Neural progenitor cell (in vitro differentiated cells): ENCODE measurements at places on chromosomes 12 and 14. TPM values are rescaled to one million over a fixed set of nuclear protein-coding genes. Genes with fewer than 3 reads are reported as not detected.

The KRT6C gene
- total RNA-seq = not detected in 2 replicates

The NPFF gene
- total RNA-seq = not detected in 2 replicates

The FAIM2 gene
- 0.39 and 1.2 TPM in 2 replicates for total RNA-seq

The KLHL28 gene
- 14.8 and 21.8 TPM in 2 replicates for total RNA-seq

The ADGRD1 gene
- total RNA-seq = 0.40 TPM in 1 of 2 replicates, not detected in the other

The KRT4 gene
- total RNA-seq = not detected in 2 replicates

The KRT74 gene
- not detected in 2 replicates for total RNA-seq

The OVCH1 gene
- 0.06 TPM in 1 of 2 replicates, not detected in the other for total RNA-seq

The LRRK2 gene
- 0.03 and 0.11 TPM in 2 replicates for total RNA-seq

The LTB4R2 gene
- 1.8 and 9.0 TPM in 2 replicates for total RNA-seq

The TOMM20L gene
- not detected in 2 replicates for total RNA-seq

The KRT3 gene
- total RNA-seq = not detected in 2 replicates

The LPAR5 gene
- 0.04 and 0.22 TPM in 2 replicates for total RNA-seq

The CLEC4D gene
- 0.19 TPM in 2 replicates for total RNA-seq

- DNase-seq = no peak
Observed at GRCh38 chr14:89241257-89241656, 175.8 kb downstream of the FOXN3 start.

DNA sequence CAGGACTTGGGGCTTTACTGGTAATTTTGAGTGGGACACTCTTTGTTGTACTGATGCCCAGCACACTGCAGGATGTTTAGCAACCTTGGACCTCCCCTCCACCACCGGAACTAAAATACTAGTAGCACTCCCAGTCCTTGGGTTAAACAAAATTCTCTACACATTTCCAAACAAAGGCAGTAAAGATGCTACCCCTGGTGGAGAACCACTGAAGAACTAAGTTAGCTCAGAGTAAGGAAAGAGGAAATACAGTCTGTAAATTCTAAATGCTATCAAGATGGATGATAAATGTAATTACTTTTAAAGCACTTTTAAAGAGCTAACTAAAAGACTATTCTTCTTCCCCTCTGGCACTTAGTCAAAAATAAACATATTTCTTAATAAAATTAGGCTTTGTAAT is 64.1 kb downstream of the LRP6 start:
- no peak for DNase-seq

GRCh38 chr12:51817027-51817953 is 31.2 kb downstream of the FIGNL2 start:
- DNase-seq = no peak

DNA sequence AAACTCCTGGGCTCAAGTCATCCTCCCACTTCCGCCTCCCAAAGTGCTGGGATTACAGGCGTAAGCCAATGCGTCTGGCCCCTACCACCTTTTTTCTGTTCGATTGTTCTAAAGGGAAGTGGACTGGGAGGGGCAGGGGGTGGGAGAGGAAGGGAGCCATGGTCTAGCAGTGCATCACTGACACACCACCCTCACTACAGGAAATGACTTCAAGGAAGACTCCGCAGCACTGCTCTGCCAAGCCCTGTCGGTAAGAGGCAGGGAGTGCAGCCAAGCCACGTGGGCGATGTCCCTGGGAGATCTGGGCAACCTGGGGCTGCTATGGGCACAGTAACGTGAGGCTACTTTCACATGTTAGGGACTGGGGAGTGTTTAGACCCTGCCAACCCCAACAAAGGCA is 18.0 kb downstream of the LRRC74A start:
- DNase-seq = peak; percentile 18

DNA sequence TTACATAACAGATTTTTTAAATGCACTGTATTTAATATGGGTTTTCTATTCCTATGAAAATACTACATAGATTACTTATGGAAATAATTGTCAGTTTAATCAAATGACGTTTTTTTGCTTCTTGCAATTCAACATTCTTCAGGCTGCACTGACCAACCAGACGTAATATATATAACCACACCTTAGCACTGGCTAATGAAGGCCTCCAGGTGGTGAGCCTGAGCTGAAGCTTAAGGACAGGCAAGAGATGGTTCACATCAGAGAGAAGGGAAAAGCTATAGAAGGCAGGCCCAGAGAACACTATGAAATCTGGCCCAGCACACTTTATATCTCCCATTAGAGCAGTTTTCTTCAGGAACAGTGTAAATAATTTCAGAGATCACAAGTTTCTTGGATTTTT is 2.8 kb upstream of the MDGA2 start:
- no peak for DNase-seq

GRCh38 chr12:52241205-52241842 is 8.3 kb downstream of the KRT7 start:
- DNase-seq = no peak

DNA sequence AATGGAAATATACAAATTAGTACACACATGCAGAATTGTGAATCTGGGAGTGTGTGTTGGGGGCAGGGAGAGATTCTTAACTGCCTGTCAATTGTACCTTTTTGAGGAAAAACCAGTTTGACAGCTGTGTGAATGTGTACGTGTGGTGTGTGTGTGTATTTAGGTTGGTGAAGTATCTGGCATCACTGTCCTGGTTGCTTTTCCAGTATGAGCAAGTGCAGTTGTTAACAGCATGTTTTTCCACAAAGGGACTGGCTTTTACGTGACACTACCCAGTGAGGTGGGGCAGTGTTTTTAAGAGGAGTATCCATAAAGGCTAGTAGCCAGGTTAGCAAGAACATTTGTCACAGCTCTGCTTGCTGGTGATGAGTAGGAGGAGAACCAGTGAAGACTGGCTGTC is 56.1 kb downstream of the DAAM1 start:
- no peak for DNase-seq

DNA sequence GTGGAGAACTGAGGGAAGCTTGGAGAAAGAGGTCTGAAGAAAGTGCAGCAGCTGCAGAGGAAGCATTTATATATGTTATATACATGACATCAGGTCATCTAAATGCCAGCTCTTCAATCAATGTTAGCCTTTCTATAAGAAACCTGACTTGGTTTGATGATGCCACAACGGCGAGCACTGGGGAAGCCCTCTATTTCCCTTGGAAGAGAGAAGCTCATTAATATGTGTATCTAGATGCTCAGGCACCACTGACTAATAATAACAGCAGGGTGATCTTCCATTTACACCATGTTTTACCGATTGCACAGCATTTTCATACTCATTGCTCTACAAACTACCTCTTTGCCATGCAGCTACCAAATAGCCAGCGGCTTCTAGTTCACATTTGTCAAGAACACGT is 811 bp downstream of the ACYP1 start:
- DNase-seq = no peak

DNA sequence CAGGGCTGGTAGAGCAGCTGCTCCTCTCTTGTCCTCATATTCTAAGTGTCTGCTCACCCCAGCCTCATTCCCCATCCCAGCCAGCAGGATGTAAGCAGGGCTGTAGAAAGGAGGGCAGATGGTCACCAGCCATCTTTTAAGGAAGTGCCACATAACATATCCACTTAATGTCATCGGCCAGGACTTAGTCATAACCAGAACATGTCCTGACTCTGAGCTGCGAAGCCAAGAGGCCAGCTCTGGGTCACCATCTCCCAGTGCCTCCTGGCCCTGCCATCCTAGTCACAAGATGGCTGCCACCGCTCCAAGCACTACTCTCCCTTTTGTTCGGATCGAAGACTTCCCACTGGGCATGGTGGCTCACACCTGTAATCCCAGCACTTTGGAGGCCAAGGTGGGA is 123.9 kb downstream of the PLXNC1 start:
- DNase-seq = no peak

- DNase-seq = peak; percentile 59
Observed at GRCh38 chr14:68476212-68477109, 316.4 kb downstream of the ZFP36L1 start.

DNA sequence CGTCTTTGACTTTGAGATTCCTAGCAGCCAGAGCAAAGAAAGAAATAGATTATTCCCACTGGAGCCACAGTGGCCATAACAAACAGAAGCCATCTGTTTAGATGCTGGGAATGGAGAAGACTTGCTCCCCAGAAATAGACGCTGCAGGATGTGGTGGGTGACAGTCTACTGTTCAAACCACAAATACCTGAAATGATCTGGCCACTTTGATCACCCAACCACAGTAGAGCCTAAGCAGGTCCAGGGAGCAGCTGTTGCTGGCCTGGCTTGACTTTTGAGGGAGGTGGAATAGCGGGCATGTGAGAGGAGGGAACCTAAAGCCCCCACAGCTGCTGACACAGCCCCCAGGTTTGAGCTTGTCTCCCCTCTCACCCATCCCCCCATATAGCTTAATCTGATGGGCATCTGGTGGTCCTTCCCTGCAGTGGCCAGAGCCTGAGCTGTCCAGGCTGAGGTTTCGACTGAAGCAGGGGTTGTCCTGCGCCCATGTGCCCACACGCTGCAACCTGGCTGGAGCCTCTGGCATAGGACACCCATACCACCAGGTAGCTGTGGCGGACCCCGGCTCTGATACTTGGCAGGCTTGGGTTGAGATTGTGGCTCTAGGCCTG is 38.7 kb downstream of the SH2B3 start:
- DNase-seq = no peak

GRCh38 chr12:9264546-9264945 is 56.4 kb upstream of the PZP start:
- no peak for DNase-seq

DNA sequence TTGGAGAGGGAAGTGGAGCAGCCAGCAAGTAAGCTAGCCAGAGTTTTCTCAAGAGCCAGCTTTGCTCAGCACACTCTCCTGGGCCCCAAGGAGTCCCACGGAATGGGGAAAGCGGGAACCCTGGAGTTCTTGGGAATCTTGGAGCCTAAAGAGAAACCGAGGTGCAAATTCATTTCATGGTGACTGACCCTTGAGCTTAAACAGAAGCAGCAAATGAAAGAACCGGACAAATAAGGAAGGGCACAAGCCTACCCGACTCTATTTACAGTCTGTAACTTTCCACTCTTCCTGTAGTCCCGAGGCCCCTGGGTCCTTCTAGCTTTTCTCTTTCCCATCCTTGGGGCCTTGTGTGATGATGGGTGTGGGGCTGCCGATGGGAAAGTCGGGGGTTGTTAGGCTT is 18.1 kb upstream of the TIGAR start:
- DNase-seq = no peak

DNA sequence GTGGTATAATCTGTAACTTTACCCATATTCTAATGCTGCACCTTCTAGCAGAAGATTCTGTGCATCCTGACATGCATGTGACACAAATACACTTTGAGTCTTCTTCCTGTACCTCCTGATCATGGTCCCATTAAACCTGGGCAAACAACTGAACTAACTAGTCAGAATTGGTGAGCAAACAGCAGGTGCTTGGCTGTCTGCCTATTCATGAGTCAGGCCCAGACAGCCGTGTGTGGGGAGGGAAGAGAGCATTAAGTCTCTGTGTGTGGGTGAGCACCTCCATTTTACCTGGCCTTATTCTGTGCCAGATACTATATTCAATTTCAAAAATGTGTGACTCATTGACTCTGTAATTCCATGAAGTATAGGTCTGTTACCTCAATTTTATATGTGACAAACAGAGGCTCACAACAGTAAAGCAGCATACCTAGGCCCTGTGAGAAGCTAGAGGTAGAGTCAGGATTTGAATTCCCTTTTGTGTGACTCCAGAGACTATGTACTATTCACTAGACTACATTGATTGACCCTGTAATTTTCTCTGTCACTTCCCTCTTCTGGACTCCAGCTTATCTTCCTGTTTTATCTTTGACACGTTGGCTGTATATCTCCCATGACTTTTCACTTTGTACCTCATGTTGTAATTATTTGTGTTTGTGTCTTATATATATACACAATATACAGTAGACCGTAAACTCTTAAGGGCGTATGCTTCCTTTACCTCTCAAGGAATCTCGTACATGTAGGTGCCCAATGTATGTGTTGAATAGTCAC is 32.2 kb downstream of the SUSD6 start:
- no peak for DNase-seq

- DNase-seq = no peak
Observed at GRCh38 chr14:92441751-92442504, 71.7 kb upstream of the RIN3 start.

- DNase-seq = no peak
Observed at GRCh38 chr14:23409475-23409874, 1.4 kb upstream of the MYH6 start.

- DNase-seq = no peak
Observed at GRCh38 chr12:34356233-34356987, 334.1 kb downstream of the ALG10 start.

- peak; percentile 85 for DNase-seq
Observed at GRCh38 chr14:67426983-67427606, 15.1 kb upstream of the PLEK2 start.
